ENCODE measurements at places on chromosomes 3 and 15. TPM values are rescaled to one million over a fixed set of nuclear protein-coding genes. Genes with fewer than 3 reads are reported as not detected.

ITIH3 gene
- total RNA-seq: 0.64 TPM

PLA2G4B gene
- 3.2 TPM for total RNA-seq

LEO1 gene
- 25.5 TPM for total RNA-seq

CHDH gene
- total RNA-seq: 67.0 TPM

MAP2K5 gene
- total RNA-seq: 14.0 TPM

OR5K2 gene
- not detected for total RNA-seq

ASB14 gene
- not detected for total RNA-seq

RIOX2 gene
- total RNA-seq: 22.9 TPM

CCR3 gene
- not detected for total RNA-seq

PTPN23 gene
- total RNA-seq: 18.4 TPM

DLEC1 gene
- total RNA-seq: 0.98 TPM

AQP9 gene
- 1.8 TPM for total RNA-seq

ALPK3 gene
- total RNA-seq: 1.6 TPM

RLBP1 gene
- total RNA-seq: not detected

IGDCC3 gene
- not detected for total RNA-seq

CADM2 gene
- 7.4 TPM for total RNA-seq

SLTM gene
- 102 TPM for total RNA-seq

RYK gene
- total RNA-seq: 77.9 TPM

PRSS50 gene
- total RNA-seq: 2.9 TPM

GTF2A2 gene
- total RNA-seq: 40.7 TPM

KBTBD13 gene
- total RNA-seq: 0.33 TPM

CDCP1 gene
- 11.3 TPM for total RNA-seq

TEX55 gene
- total RNA-seq: not detected

HYAL2 gene
- 215 TPM for total RNA-seq

PAQR9 gene
- not detected for total RNA-seq

NR1I2 gene
- 0.32 TPM for total RNA-seq

ROBO1 gene
- total RNA-seq: 50.7 TPM

PDCD6IP gene
- total RNA-seq: 242 TPM

RNU5B-1 gene
- total RNA-seq: not detected

BNIP2 gene
- 167 TPM for total RNA-seq

GOLGA6L4 gene
- total RNA-seq: 3.8 TPM

RHOV gene
- 8.5 TPM for total RNA-seq

AMOTL2 gene
- 83.2 TPM for total RNA-seq

PAK6 gene
- 9.5 TPM for total RNA-seq

CIB2 gene
- total RNA-seq: 5.8 TPM
